Central memory CD8-positive, alpha-beta T cell (primary cell): ENCODE measurements at places on chromosomes 3 and 15.

DNA sequence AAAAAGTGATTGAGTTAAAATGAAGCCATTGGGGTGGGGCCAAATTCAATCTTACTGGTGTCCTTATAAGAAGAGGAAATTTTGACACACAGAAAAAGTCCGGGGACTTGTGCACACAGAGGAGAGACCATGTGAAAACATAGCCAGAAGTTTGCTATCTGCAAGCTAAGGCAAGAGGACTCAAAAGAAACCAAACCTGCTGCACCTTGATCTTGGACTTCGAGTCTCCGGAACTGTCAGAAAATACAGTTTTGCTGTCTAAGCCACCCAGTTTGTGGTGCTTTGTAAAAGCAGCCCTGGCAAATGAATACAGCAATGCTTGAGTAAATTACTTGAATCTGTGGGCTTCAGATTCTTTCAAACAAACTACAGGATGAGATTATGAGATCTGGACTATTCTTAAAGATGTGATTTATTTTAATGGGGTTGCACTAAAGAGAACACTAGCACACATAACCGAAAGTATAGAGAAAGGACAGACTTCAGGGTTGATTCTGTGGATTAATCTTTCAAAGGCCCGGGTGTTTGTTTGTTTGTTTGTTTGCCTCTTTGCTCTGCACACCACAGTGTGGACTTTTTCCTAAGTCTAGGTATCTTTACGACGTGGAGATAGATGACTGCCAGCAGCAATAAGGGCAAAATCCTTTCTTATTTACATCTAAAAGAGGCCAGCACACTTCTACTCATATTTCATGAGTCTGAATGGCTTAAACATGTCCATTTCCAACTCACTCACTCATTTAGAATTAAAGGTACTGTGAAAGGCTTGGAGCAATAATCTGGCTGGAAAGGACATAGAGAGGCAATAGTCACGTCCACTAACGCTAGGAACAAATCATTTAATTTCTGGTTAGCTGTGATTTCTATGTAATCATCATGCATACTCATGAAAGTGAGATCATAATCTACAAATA is 53.9 kb upstream of the SSR3 start:
- no peak for DNase-seq

DNA sequence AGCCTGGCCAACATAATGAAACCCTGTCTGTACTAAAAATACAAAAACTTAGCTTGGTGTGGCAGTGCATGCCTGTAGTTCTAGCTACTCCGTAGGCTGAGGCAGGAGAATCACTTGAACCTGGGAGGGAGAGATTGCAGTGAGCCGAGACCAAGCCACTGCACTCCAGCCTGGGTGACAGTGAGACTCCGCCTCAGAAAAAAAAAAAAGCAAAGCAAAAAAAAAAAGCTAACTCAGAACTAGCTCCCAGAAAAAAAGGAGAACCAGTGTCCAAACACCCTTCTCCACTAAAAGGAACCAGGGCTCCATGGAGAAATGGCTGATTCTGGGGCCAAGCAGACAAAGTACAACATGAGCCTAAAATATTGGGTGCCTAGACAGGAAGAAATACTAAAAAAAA is 16.7 kb upstream of the CRTC3 start:
- no peak for DNase-seq

DNA sequence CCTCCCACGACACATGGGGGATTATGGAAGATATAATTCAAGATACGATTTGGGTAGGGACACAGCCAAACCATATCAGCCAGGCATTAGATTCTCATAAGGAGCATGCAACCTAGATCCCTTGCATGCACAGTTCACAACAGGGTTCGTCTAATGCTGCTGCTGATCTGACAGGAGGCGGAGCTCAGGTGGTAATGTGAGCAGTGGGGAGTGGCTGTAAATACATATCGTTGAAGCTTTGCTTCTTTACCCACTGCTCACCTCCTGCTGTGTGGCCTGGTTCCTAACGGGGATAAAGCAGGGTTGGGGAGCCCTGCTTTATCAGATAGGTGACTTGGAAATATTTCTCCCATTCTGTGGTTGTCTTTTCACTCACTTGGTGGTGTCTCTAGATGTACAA is 14.8 kb downstream of the DOCK3 start:
- DNase-seq: no peak

DNA sequence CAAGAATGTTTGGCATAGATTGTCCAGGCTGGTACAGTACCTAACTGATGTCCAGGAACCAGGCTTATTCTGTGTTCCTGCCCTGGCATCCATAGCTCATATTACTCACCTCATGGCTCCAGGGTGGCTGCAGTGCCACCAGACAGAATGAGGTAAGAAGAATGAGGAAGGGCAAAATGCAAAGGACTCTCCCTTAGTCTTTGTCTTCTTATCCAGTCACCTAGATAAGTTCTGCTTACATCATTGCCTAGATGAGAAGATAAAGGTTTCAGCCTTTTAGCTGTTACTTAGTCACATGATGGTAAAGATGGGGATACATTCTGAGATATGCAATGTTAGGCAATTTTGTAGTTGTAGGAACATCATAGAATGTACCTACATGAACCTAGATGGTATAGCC is 45.8 kb downstream of the CHP1 start:
- DNase-seq: no peak

DNA sequence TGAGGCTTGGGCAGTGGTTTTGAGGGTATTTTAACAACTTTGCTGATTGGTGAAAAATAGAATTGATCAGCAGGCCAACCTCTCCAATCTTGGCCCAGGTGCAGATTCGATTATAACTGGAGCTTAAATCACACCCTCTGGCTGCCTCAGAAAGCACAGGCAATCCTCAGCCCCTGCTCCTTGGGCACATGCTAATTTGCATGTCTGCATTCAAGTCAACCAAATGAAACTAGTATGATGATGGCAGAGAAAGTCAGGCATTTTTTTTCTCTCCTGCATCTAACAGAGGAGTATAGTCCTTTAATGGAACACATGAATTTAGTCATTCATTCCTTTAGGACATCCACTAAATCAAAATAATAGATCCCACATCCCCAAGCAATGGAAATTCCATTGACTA is 16.8 kb upstream of the NMNAT3 start:
- DNase-seq: no peak
